Fibroblast of lung (primary cell): ENCODE measurements at places on chromosomes 12 and 14.
A peak's percentile ranks its signal among the peaks of the same experiment; 100 is the strongest.

DNA sequence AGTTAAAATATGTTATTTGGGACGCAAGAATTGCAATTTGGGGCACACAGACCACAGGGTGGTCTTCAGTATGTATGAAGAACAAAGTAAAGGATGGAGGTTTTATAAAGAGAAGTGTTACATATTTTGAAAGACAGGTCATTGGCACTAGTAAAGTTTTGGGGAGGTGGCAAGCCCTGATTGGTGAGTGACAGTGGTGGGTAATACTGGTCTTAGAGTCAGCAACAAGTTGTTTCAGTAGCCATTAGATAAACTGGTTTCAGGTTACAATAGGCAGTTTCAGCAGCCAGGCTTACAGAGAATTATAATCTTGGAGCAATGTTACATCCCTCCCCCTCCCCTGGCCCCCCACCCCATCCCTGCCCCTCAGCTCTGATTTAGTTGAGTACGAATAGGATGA, 17.5 kb downstream of the MARK3 start:
- DNase-seq, result peak; percentile 69

GRCh38 chr14:59213368-59214315, 25.2 kb downstream of the DAAM1 start:
- DNase-seq, result peak; percentile 77

DNA sequence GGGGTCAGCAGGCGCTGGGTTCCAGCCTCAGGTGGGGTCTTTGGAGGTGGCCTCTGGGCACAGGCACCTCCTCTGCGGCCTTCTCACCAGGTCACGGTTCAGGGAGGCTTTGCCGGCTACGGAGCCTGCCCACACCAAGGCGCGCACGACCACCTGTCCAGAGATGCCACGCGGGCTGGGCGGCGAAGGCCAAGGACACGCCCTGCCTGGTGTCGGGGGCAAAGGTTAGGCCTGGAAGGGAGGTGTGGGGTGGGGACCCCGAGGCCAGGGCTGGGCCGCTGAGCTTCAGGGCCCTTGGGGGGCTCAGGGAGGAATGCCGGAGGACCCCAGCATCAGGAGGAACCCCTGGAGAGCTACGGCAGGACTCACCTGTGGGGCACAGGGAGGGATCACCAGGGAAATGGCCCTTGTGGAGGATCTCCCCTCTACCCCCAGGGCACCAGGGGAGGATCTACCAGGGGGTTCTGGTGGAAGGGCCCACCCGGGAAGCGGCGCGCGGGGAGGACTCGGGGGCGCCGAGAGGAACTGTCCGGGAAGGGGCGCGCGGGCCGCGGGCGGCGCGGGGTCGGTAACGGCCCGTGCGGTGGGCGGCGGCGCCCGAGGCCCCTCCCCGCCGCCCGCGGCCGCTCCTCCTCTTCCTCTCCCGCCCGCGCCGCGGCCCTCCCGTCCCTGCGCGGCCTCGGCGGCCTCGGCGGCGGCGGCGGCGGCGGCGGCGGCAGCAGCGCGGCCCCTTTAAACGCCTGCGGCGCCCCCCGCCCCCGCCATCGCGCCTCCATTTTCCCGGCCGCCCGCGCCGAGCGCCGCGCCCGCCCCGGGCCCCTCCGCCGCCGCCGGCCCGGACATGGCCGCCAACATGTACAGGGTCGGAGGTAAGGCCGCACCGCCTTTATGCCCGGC, at the start of gene MTA1:
Gene MTA1 (plus strand): TSS at position 633 of the 897 bp plus-strand sequence. CDS start 209 bp downstream, at position 842.
- DNase-seq, result peak; percentile 14

DNA sequence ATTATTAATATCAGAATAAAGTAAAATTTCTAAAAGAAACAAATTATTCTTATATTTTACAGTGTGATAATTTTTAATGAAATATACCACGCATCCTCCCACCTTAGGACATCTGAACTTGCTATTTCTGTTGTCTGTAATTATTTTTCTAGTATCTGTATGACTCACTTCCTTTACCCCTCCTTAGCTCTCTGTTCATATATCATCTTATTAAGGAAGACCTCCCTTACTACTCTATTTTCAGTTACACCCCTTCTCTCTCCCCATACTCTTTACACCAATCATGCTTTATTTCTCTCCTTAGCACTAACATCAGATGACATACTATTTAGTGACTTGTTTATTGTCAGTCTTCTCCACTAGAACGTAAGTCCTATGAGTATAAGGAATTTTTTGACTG, 34.2 kb upstream of the C12orf50 start:
- peak; percentile 26 for DNase-seq

DNA sequence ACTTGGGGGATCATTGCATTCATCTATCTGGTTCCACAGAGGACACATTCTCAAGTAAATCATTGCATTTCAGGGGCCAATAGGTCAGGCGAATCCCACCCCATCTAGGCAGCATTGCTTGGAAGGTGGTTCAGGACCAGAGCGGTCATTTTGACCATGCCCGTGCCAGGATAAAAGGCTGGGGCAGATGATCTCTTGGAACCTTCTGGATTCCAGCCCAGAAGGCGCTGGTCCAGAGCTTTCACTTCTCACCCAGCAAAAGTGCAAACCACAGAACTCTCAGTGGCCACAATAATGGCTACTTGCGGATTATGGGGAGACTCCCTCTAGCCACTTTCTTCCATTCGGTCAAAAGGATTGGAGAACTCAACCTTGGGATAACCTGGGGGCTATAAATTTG, 595 bp upstream of the KRT85 start:
- DNase-seq, result no peak
